ENCODE measurements at places on chromosomes 7 and 10.

DNA sequence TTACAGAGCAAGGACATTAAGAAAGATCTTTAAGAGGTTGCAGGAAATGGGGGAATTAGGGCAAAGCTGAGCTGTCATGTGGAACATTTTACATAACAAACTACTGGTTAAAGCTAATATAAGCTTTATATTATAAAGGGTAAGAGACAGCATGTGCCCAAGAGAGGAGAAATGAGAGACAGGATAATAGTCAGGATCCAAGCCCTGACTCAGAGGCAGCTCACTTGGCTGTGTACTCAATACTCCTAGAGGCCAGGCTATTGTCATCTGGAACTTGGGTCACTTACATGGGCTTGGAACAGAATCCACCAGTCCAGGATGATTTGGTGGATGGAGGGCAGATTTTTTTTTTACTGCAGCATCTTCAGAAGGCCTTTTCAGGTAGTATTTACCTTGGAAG is 418.6 kb upstream of the ZMIZ1 start:
- DNase-seq: no peak

DNA sequence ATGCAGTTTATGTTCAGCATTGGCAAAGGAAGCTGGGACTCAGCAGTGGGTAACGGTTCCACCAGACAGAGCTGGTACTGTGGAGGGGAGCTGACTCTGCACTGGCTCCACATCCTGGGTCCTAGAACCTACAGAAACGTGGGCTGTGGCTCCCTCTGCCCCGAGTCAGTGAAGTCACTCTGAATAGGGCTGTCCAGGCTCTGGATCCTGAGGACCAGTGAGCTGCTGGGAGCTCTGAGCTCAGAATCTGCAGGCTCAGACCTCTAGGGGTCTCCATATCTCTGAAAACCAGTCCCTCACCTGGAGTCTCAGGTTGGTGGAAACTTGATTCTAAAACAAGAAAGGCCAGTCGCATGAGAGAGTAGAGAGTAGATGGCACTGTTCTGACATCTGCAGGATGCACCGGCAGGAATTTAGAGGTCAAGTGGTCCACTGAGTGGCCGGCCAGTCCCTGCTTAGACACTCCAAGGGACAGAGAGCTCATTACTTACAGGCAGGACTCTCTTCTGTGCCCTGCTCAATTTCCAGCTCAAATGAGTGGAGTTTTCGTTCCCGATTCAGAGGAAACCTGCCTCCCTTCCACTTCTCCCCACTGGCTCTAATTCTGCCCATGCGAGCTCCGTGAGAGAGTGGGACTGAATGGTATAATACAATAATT is 18.6 kb downstream of the NPFFR1 start:
- peak; percentile 71 for DNase-seq

- DNase-seq: no peak
Measured at GRCh38 chr10:112361951-112362751, 11.8 kb upstream of the ACSL5 start.

DNA sequence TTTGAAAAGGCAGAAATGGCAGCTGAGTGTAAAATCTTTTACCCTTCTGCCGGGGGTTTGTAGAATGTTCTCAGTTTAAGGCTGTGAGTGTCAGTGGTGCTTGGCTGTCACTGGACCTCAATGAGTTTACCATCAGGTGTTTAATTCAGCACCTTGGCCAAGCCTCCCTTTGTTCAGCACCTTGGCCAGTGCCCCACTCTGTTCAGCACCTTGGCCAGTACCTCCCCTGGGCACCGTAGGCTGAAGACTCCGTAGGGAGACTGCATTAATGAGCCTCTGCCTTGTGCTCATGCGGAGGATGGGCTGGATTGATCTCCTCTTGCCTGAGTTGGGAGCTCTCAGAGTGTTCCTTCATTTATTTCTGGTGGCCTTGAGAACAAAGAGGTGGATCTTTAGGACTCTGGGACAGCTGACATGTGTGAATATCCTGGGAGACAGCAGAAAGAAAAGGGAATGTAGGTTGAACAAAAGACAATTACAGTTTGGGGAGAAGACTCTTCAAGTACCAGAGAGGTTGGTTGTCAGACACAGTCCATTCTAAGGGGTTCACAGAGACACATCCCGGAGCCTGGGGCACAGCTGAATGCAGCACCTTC is 1.6 kb downstream of the FAM24A start:
- no peak for DNase-seq

DNA sequence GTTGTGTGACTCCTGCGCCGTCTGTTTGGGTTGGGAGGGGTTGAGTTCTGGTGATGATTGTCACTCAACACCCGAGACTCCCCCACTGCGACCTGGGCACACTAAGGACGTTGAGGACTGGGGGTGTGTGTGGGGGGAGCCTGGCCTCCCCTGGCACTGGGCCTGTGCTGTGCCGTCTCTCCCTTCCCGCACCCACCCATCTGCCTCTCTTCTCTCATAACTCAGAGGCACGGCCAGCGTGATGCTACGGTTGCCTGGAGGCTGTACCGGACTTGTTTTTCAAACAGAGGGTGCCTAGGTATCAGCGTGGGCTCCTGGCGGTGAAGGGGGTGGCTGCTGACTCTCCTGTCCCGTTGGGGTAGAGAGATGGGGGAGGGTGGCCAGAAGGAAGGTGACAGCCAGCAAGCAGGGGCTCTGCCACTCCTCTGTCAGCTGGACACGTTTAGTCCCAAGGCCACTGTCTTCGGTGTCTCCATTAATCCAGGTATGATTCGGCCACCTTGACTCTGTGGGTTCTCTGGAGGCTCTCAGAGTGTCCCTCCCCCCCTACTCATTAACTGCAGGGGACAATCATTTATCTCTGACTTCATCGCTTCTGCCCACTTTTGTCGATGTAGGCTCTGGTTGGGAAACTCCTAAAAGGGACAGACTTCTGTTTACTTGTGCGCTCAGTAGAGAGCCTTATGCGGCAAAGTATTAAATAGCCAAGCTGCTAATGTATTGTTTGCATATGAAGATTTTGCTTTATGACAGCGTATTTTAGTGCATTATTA is 56.5 kb upstream of the PFKFB3 start:
- no peak for DNase-seq

DNA sequence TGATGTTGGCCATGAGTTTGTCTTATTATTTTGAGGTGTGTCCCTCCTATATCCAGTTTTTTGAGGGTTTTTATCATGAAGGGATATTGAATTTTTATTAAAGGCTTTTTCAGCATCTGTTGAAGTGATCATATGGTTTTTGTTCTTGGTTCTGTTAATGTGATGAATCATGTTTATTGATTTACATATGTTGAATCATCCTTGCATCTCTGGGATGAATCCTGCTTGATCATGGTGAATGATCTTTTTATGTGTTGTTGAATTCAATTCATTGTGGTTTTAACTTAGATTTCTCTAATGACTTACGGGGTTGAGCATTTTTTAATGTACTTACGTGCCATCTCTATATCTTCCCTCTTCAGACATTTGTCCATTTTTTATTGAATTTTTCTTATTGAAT is 22.9 kb downstream of the DLD start:
- DNase-seq: no peak

DNA sequence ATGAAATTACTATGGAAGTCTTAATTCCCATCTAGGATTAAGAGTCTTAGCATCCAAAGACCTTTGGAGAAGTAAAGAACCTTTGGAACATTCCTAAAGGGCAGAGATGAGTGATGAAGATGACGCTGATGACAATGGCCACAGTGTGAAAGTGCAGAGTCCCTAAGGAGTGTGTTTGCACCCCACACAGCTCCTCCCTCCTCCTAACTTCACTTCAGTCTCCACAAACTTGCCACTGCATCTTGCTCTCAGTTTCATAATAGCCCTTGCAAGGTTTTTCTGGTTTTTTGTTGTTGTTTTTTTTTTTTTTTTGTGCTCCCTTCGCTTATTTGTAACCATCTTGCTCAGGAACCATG is 117.5 kb upstream of the ANLN start:
- DNase-seq: no peak

DNA sequence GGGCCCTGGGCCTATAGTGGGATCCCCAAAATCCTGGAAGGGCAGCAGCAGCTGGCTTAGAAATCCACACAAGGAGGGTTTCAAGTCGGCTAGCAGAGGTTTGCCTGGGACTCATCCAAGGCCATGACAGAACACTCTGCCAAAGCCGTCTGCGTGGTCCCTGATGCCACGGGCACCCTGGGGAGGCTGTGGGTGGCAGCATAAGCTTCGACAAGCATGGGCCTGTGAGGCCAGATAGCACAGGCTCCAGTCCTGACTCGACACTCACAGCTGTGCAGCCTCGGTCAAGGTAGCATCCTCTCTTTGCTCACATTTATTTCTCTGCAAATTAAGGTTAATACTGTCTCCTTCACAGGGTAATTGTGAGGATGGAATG is 138.3 kb downstream of the JCAD start:
- DNase-seq: no peak

DNA sequence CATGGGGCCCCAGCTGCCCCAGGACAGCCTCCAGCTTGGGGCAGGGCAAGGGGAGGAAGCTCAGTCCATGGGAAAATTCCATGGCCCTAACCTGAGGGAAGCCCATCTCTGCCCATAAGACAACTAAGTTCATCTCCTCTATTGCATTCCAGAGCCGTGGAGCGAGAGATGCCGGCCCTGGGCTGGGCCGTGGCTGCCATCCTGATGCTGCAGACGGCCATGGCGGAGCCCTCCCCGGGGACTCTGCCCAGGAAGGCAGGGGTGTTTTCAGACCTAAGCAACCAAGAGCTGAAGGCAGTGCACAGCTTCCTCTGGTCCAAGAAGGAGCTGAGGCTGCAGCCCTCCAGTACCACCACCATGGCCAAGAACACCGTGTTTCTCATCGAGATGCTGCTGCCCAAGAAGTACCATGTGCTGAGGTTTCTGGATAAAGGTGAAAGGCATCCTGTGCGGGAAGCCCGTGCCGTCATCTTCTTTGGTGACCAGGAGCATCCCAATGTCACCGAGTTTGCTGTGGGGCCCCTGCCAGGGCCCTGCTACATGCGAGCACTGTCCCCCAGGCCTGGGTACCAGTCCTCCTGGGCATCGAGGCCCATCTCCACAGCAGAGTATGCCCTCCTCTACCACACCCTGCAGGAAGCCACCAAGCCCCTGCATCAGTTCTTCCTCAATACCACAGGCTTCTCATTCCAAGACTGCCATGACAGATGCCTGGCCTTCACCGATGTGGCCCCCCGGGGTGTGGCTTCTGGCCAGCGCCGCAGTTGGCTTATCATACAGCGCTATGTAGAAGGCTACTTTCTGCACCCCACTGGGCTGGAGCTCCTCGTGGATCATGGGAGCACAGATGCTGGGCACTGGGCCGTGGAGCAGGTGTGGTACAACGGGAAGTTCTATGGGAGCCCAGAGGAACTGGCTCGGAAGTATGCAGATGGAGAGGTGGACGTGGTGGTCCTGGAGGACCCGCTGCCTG is 4.3 kb downstream of the AOC1 start:
- no peak for DNase-seq

- no peak for DNase-seq
Measured at GRCh38 chr10:3848005-3848774, 63.2 kb upstream of the KLF6 start.

GRCh38 chr10:120400601-120401000 is 56.4 kb upstream of the PLPP4 start:
- no peak for DNase-seq

GRCh38 chr7:155107126-155107525 is 37.0 kb downstream of the HTR5A start:
- no peak for DNase-seq

GRCh38 chr10:104334965-104335650 is 3.2 kb downstream of the ITPRIP start:
- peak; percentile 67 for DNase-seq

- DNase-seq: no peak
Measured at GRCh38 chr7:106568002-106568679, 92.8 kb downstream of the CCDC71L start.

DNA sequence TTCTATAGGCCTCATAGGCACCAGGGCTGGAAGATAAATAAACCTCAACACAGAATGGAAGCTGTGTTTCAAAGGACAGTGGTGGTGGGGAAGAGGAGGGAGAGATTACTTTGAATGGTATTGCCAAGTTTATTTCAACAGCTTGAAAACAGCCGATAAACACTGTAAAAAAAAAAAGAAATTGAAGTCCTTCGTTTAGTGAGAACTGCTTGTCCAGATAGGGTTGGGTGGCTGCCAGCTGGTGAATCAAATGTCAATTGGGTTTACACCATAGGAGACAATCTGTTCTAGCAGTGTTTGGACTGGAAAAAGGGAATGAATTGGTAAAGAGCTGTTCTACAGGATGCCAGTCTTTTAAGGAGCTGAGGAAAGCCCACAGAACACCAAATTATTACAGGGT is 254.8 kb downstream of the PHF14 start:
- peak; percentile 14 for DNase-seq

DNA sequence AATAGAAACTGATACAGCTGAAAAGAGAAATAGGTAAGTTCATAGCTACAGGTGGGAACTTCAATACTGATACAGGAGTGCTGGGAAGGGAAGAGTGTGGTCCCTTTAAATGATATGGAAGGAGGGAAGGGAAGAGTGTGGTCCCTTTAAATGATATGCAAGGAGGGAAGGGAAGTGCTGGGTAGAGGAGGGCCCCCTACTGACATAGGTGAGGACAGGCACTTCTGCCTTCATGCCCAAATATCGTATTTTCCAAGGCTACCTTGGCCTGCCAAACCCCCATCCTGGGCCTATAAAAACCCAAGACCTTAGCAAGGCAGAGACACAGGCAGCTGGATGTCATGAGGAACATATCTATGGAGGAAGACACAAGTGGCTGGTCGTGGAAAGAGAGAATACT is 92.3 kb downstream of the MAGI2 start:
- DNase-seq: no peak

- peak; percentile 79 for DNase-seq
Measured at GRCh38 chr10:110151467-110151866, 55.9 kb upstream of the MXI1 start.

GRCh38 chr10:99345350-99345749 is 16.2 kb downstream of the CNNM1 start:
- no peak for DNase-seq

- DNase-seq: peak; percentile 40
Measured at GRCh38 chr10:119595676-119596515, 868 bp downstream of the TIAL1 start.

- DNase-seq: no peak
Measured at GRCh38 chr7:38584443-38585210, 46.5 kb downstream of the AMPH start.

- DNase-seq: no peak
Measured at GRCh38 chr7:68805159-68805558, 793.1 kb upstream of the AUTS2 start.

DNA sequence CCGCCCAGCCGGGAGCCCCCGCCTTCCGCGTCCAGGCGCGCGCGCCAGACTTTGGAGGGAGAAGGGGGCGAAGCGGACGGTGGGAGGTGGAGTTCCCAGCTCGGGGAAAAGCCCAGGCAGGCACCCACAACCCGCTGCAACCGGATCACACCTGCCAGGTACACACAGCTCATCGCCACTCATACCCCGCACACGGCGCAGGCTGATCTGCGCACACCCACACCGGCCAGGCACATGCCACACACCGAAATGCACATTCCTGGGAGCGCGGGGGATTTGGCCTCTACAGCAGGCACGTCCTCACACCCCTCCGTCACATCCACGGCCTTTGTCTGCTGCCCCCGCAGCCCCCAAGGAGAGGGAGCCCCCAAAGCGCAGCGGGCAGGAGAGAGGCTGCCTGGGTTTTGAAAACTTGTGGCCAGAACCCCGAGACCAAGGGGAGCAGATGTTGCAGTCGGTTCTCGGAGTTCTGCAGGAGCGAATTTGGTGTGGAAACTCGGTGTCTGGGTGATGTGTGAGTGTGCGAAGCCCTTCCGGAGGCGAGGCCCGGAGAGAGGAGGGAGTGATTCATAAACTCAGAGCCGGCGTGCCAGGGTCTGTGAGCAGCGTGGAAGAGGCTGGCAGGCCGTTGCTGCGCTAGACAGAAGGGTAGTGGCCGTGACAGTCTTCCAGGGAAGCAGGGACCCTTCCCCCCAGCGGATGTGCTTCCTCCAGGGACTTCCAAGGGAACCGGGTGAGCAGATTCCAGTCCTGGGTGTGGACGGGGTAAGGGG is 734 bp downstream of the CHST3 start:
- peak; percentile 48 for DNase-seq
